ENCODE measurements at places on chromosomes 1 and 21. TPM values are rescaled to one million over a fixed set of nuclear protein-coding genes. Genes with fewer than 3 reads are reported as not detected.
A peak's percentile ranks its signal among the peaks of the same experiment; 100 is the strongest.

DNA sequence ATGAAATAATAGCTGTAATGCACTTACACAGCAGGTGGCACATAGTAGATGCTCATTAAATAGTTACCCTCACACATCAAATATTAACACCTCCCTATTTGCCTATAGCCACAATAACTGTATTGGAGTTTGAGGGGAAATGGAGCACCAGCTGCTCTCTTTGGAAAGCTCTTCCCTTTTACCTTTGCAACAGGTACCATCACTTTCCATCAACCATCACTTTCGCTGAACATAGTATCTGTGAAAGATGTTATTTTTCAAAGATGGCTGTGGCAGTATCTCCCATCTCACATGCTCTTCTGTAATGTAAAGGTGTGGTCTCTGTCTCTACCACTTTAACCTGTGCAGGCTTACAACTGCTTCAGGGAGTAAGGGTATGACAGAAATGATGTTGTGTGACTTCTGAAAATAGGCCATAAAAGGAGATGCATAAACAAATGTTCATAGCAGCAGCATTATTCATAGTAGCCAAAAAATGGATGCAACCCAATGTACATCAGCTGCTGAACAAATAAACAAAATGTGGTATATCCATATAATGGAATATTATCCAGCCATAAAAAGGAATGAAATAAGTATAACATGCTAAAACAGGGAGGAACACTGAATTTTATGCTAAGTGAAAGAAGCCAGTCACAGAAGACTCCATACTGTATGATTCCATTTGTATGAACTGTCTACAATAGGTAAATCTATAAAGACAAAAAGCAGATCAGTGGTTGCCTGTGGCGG, 288.3 kb downstream of the AKT3 start:
- no peak for DNase-seq
- no peak overlapping the region for H3K4me3 ChIP-seq
- no peaks in the 10 kb centered on the region for H3K27me3 ChIP-seq
- H3K27ac ChIP-seq: no peak overlapping the region
- H3K36me3 ChIP-seq: no peaks in the 10 kb centered on the region
- H3K4me1 ChIP-seq: no peaks in the 10 kb centered on the region

DNA sequence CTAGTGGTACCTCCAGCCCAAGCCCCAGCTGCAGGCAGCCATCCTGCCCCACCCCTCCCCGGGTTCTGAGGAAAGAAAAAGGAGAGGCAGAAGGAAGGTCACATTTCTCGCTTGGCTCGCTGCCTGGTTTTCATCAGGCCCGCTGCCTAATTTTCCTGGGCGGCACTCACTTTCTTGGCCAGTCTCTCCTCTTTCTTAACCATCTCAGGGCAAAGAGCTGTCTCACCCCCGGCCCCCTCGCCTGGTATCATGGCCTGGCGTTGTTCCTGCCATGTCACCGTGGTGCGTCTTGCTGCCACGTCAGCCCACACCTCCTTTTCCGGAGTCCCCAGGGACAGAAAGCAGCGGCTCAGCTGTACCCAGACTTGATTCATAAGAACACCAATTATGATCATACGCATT, 26.6 kb upstream of the CASZ1 start:
- H3K36me3 ChIP-seq: no peaks in the 10 kb centered on the region
- H3K27me3 ChIP-seq: no peaks in the 10 kb centered on the region
- H3K4me3 ChIP-seq: no peak overlapping the region
- no peak for DNase-seq
- peaks cover 5% of the 10 kb centered on the region for H3K4me1 ChIP-seq
- no peak overlapping the region for H3K27ac ChIP-seq

GRCh38 chr1:208527156-208527555, 283.0 kb upstream of the PLXNA2 start:
- no peak overlapping the region for H3K27ac ChIP-seq
- no peak for DNase-seq
- no peak overlapping the region for H3K4me3 ChIP-seq
- no peaks in the 10 kb centered on the region for H3K4me1 ChIP-seq
- H3K36me3 ChIP-seq: no peaks in the 10 kb centered on the region

HSD11B1 gene
- 0.27 TPM for total RNA-seq

- no peaks in the 10 kb centered on the region for H3K36me3 ChIP-seq
- DNase-seq: no peak
- no peaks in the 10 kb centered on the region for H3K27me3 ChIP-seq
- no peak overlapping the region for H3K27ac ChIP-seq
- H3K4me1 ChIP-seq: no peaks in the 10 kb centered on the region
Measured at GRCh38 chr1:184930645-184931044, 43.7 kb downstream of the NIBAN1 start.

GRCh38 chr1:118151312-118151937, 33.6 kb downstream of the SPAG17 start:
- no peaks in the 10 kb centered on the region for H3K4me1 ChIP-seq
- no peak overlapping the region for H3K27ac ChIP-seq
- peak; percentile 39 for DNase-seq
- no peaks in the 10 kb centered on the region for H3K36me3 ChIP-seq

GRCh38 chr1:223052931-223053330, 90.1 kb downstream of the TLR5 start:
- no peak overlapping the region for H3K27ac ChIP-seq
- no peaks in the 10 kb centered on the region for H3K27me3 ChIP-seq
- H3K4me1 ChIP-seq: no peaks in the 10 kb centered on the region
- DNase-seq: no peak
- no peaks in the 10 kb centered on the region for H3K36me3 ChIP-seq
- H3K4me3 ChIP-seq: no peak overlapping the region

DNA sequence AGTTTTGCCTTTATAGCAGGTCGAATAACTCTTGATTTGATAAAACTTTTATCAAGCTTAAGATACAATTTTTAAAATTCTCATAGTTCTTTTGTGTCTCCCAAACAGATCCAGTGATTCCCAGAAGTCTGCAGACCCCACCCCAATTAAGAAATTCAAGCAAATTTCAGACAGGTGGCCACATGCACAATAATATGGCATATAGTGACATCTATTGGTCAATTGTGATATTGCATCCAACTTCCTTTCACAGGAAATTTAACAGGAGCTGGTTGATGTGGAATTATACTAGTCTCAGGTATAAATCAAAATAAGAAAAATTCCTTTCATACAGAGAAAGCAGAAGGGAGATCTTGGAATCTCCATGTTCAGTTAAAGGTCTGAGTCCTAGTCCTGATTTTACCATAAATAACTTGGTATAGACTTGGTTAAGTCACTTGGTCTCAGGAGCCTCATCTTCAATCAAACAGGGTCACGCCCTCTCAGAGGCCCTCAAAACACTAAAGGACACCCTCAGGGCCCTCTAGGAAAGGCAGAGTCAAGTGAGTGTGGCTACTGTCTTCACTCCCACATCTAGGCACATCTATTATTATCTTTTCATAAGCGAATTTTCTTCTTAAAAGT, 24.1 kb downstream of the PIGM start:
- no peaks in the 10 kb centered on the region for H3K27me3 ChIP-seq
- H3K4me1 ChIP-seq: no peaks in the 10 kb centered on the region
- peak; percentile 31 for DNase-seq
- no peaks in the 10 kb centered on the region for H3K36me3 ChIP-seq
- H3K27ac ChIP-seq: no peak overlapping the region

GRCh38 chr1:1425753-1426495, 4.8 kb upstream of the ANKRD65 start:
- no peaks in the 10 kb centered on the region for H3K36me3 ChIP-seq
- DNase-seq: no peak
- peaks cover 55% of the 10 kb centered on the region for H3K4me1 ChIP-seq
- no peak overlapping the region for H3K27ac ChIP-seq
- H3K27me3 ChIP-seq: no peaks in the 10 kb centered on the region
- H3K4me3 ChIP-seq: no peak overlapping the region

ARHGEF16 gene
- 37.4 TPM for total RNA-seq

DNA sequence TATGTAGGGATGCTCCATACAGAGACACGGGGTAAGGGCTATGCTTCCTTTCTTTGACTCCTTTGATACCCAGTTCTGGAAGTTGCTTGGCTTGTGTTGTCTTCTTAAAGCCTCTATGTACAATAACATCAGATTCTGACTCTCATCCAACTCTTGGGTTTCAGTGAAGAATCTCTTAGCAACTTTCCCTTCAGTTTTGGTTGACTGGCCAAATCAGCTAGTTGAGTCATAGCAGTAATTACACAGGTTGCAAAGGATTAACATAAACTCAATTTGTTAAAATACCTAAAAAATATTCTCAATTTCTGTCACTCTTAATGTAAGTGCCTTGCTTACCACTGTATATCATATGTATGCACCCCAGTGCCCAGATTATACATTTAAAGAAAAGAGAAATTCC, 9.2 kb downstream of the CD1E start:
- no peaks in the 10 kb centered on the region for H3K36me3 ChIP-seq
- no peak overlapping the region for H3K27ac ChIP-seq
- no peaks in the 10 kb centered on the region for H3K4me1 ChIP-seq
- H3K27me3 ChIP-seq: no peaks in the 10 kb centered on the region

GRCh38 chr1:162756523-162756922, 34.0 kb upstream of the HSD17B7 start:
- no peak overlapping the region for H3K4me3 ChIP-seq
- no peak overlapping the region for H3K27ac ChIP-seq
- no peaks in the 10 kb centered on the region for H3K27me3 ChIP-seq
- H3K4me1 ChIP-seq: peaks cover 15% of the 10 kb centered on the region
- H3K36me3 ChIP-seq: no peaks in the 10 kb centered on the region
- DNase-seq: no peak

DNA sequence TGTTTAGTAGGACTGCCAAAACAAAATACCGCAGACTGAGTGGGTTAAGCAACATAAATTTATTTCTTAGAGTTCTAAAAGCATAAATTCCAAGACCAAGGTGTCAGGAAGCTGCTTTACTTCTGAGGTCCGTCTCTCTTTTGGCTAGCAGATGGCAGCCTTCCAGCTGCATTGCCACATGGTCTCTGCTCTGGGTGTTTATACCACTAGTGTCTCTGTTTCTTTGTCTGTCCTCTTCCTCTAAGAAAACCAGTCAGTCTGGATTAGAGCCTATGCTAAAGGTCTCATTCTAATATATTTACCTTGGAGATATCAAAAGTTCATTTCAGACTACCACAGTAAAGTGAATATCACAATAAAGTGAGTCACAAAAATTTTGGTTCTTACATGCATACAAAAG, 519.8 kb downstream of the COL11A1 start:
- 0 out of 2 replicates have a peak, but pooled peaks cover 6% of the 10 kb centered on the region for H3K4me1 ChIP-seq
- H3K36me3 ChIP-seq: no peaks in the 10 kb centered on the region
- no peak for DNase-seq
- H3K27ac ChIP-seq: no peak overlapping the region
- H3K27me3 ChIP-seq: no peaks in the 10 kb centered on the region

DNA sequence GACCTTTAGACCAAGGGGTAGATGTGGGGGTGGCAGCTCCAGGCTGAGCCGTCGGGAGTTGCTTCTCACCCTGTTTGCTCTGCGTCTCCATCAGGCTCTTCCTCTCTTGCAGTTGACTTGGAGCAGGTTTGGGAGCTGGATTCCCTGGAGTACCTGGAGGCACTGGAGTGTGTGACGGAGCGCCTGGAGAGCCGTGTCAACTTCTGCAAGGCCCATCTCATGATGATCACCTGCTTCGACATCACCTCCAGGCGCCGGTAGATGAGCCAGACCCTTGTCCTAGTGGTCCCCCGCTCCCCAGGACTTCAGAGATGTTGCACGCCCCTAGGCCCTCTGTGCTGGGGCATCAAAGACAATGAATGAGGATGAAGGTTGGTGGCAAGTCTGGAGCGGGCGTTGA, 547.6 kb downstream of the KIF26B start:
- DNase-seq: no peak
- H3K4me3 ChIP-seq: no peak overlapping the region
- H3K27me3 ChIP-seq: 0 out of 2 replicates have a peak, but pooled peaks cover 7% of the 10 kb centered on the region
- no peak overlapping the region for H3K27ac ChIP-seq

DNA sequence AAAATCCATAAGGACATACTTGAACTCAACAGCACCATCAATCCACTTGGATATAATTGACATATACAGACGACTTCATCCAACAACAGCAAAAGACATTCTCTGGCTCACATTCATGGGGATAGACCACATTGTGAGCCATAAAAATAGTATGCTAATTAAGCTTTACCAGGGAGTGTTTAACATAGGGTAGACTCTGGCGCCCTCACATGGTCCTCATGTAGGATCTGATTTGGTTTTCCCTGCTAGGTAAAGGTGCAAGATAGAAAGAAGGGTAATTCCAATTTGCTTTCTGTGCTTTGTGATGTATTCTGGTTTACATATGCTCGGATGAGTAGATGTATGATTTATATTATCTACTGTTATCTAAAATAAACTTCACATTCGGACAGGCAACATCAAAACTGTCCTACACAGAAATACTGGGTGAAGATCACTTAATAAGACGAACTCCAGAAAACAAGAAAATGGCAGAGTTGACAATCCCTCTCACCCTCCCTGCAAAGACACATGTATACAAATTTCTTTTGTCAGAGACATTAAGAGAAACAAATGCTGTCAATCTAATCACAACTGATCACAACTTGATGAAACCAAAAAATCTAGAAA, 27.7 kb downstream of the CR1L start:
- no peak overlapping the region for H3K4me3 ChIP-seq
- DNase-seq: peak; percentile 45
- no peak overlapping the region for H3K27ac ChIP-seq
- no peaks in the 10 kb centered on the region for H3K36me3 ChIP-seq
- no peaks in the 10 kb centered on the region for H3K27me3 ChIP-seq
- H3K4me1 ChIP-seq: no peaks in the 10 kb centered on the region

DNA sequence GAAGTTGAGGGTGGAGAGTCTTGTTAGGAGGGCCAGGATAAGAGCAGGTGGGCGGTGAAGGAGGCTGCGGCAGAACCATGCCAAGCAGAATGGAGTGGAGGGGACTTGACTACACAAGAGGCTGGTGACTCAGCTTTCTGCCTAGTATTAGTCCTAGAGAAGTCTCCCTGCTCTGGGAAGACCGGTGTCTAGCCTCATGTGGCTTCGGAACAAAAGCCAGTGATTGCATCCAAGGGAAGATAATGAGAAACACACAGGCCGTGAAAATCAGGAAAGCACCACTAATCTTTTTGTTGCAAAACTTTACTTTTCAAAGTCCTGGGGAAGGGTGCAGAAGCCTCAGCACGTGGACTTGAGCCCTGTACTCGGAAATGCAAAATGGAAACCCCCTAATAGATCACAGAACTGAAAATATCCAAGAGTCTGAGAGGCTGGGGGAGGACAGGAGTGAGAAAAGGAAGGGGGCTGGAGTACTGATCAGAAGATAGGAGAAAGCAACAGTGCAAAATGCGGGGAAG, 31.4 kb downstream of the DDR2 start:
- H3K27ac ChIP-seq: no peak overlapping the region
- no peaks in the 10 kb centered on the region for H3K36me3 ChIP-seq
- no peak overlapping the region for H3K4me3 ChIP-seq
- no peaks in the 10 kb centered on the region for H3K27me3 ChIP-seq
- no peak for DNase-seq

DNA sequence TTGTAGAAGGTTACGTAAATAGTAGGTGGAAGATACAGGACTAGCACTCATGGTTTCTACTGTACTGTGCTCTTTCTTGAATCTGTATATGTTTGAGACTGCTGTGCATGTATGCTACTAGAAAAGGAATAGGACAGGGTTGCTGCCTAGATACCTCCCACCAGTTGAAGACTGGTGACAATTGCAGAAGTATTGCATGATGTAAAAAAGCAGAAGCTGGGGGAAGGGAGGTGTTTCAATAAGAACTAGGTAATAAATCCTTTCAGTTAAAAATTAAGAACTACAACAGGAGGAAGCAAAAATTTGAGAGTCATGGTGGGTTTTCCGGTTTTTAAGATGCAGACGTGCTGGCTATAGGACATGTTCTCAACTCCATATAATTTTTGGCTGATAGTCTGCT, 88.1 kb downstream of the CCDC30 start:
- H3K27ac ChIP-seq: no peak overlapping the region
- H3K4me1 ChIP-seq: no peaks in the 10 kb centered on the region
- no peak for DNase-seq

- no peak for DNase-seq
- H3K27me3 ChIP-seq: no peaks in the 10 kb centered on the region
- no peak overlapping the region for H3K4me3 ChIP-seq
- H3K4me1 ChIP-seq: no peaks in the 10 kb centered on the region
- no peaks in the 10 kb centered on the region for H3K36me3 ChIP-seq
Measured at GRCh38 chr1:240046000-240046399, 45.7 kb upstream of the FMN2 start.
